DMS 273 treated with DMSO at 0.1 percent for 48 hours (cell line): ENCODE measurements at places on chromosomes 2 and 18.

GRCh38 chr2:135530313-135531230, at the start of gene ZRANB3:
ZRANB3 (minus strand) TSS chr2:135531218.
- DNase-seq: peak; percentile 99

DNA sequence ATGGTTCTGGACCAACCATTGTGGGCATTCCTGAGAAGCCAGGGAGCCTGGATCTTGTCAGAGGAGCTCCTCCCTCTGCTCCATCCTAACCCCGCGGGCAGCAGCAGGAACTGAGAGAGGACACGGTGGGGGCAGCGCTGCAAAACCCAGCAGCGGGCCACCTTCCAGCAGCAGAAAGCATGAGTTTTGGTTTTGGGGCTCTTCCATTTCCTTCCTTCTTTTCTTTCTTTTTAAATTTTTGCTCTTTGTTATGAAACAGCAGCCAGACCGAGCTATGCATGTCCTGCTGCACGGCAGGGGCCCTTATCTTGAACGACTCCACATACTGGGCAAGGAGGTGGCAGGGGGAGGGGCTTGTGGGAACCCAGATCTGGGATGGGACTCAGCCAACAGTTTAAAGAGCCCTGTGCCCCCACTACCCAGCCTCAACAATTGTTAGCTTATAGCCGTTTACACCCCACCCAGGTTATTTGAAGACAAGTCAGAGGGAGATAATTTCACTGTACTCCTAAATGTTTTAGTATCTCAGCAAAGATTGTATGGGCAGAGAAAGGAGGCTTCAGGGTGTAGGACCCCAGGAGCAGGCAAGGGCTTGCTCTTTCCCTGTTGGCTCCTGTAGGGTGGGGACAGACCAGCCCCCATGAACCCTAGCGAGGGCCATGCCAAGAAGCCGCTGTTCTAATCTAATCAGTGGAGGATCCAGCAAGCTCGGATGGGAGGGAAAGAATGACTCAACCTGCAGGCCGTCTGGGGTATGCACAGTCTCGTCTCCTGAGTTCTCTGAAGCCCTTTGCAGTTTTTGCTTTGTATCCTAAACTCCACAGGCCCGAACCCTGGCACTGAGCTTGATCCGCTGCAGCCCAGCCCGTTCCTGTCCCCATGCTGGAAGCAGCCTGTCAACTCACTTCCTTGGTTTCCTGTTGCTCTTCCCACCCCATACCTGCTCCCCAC, 75.3 kb downstream of the LRRFIP1 start:
- DNase-seq: no peak

GRCh38 chr18:51154431-51155063, 42.9 kb downstream of the MEX3C start:
- DNase-seq: no peak

DNA sequence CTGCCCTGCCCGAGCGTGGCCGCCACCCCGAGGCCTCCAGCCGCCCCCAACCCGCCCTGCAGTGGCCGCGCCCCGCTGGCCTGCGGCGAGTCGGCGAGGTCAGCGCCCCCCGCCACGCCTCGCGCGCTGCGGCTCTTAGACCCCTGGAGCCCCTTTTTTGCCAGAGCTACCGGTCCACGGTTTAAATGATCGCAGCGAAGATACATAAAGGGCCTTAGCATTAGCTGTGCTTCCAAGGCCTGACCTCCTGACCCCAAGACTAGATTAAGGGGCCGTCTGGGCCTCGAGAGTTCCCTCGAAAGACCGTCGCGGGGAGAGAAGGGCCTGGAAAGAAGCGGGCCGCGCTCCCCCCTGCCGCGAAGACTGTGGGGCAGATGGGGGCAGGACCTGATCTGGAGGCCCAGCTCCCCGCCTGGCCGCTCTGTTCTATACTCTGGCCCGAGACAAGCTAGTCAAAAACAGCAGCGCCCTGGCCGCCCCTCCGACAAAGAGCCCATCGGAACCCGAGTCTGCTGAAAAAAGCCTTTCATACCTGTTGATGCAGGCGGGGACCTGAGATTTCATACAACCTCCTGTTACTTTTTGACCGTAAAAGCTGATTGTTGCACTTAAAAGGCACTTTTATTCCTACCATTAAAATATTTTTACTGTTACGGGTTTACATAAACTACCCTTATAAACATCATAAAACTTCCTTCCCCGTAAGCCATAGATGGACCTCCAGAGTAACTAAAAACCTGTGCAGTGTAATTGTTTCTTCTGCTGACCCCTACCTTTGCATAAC, 68.7 kb upstream of the PSMD14 start:
- DNase-seq: no peak

- DNase-seq: no peak
Measured at GRCh38 chr18:59540346-59540745, 156.9 kb downstream of the CCBE1 start.

- DNase-seq: no peak
Measured at GRCh38 chr2:58045580-58046334, 849 bp upstream of the VRK2 start.

DNA sequence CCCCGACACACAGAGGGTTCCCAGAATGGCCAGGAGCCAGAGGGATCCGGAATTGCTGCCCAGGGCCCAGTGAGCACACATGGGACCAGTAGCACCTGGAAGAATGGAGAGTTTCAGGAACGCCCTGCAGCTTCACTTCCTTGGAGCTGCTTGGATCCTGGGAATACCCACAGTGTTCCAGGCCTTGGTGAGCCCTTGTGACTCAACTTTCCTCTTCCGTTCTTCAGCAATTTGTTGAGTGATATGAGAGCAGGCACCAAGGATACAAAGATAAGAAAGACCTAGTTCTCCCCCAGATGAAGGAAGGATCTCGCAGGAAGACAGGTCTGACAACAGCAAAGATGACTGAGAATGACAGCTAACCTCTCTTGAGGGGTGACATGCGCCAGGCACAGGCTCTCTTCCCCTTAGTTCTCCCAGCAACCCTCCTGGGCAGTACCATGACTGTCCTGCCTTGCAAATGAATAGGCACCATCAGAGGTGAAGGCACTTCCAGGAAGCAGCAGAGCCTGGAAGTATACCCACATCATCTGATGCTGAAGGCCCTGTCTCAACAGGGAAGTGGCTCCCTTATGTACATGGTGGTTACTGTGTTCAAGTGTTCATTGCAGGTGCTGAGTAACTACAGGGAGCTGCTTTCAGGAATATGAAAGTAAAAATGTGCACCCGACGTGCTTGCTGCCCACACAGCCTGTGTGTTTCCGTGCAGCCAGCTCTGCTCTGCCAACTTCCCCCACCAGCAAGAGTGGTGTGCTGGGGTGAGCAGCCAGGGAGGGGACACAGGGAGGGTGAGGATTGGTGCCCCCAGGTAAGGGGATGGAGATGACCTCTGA, 116.2 kb downstream of the STPG4 start:
- no peak for DNase-seq

DNA sequence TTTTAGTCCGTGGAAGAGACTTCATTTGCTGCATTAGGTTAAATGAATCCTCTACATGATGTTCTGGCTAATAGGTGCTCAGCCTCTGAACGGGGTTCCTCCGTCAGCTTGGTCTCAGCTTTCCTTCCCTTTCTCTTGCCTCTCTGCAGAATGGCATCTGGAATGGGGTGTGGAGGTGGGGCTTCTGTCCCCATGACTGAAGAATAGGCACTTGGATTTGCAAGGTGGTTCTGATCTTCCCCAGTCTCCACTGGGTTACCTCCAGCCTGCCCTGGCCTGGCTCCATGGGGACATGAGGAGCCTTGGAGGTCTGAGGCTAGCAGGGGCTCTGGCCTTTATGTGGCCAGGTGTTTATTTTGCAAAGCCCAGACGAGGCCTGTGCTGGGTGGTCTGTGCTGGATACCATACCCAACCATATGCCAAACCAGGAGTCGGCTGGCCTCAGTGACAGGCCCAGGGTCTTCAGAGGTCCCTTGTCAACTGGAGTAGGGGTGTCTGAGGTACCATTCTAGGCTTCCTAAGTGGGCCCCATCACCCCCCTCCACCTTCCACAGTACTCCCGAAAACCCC, 28.2 kb upstream of the LAPTM4A start:
- DNase-seq: no peak

DNA sequence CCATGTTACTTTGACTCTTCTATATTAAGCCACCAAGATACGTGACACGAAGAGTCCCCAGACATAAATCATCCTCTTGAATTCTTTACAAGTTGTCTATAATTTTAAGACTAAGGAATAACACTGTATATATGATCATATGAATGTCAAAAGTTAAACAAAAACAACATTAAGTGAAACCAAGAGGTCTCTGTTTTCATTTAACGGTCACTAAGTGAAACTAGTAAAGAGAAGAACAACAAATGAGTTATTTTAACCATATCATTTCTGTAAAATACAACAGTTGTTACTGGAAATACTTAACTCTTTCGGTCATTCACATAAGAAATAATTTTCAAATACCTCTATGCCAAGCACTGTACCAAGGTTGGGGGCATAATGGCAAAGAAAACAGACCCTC, 45.7 kb upstream of the STK17B start:
- no peak for DNase-seq

DNA sequence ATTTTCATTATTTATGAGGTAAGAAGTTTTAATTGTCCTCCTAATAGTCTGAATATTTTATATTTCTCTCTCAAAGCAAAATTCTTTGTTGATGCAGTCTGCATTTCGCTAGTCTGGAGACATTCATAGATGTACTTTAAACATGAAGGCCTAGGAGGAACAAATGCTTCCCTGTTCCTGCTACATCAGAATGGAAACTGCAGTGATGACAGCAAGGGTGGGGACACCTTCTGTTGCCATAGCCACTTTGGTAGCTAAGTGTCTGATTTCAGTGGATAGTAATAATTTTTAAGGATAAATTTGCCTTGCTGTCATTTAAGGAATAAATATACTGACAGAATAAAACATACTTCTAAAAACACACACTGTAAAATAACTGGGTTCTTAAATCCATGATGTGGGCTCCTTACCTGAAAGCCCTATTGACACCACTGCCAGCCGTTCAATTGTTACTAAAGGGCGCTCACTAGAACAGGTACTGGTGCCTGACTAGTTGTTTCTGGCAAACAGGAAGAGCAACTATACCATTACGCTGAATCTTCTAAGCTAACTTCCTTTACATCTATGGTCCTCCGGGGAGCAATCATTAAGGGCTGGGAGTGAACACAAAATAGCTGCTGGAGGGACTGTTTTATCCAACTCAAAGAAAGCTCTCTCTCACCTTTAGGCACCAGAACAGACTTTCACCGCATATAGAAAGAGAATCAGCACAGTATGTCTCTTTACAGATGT, 88.2 kb downstream of the TMEM131 start:
- DNase-seq: no peak

DNA sequence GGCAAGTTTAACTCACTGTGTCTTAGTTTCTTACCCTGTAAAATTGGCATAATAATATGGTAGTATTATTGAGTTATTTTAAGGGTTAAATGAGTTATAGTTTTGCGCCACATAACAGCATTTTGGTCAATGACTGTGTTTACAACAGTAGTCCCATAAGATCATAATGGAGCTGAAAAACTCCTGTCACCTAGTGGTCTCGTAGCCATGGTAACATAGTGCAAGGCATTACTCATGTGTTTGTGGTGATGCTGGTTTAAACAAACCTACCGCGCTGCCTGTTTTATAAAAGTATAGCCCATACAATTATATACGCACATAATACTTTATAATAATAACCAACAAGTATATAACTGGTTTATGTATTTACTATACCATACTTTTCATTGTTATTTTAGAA, 15.8 kb downstream of the UNC80 start:
- no peak for DNase-seq

DNA sequence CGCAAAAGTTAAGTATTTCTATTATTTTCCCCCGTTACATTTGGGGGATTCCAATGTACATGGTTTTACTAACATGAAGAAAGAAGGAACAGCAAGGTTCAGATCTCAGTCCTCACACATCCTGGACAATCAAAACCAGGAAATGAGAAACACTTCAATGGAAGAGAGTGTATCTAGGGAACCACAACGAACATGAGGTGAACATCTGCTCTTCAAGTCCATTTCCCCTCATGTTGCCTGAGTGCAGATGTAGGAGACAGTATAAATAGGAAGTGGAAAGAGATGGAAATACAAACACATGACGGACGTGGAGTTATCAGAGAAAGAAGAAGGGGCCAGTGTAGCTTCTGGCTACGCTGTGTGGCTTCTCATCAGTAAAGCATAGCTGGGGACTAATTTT, 52.6 kb downstream of the CHN1 start:
- no peak for DNase-seq

GRCh38 chr2:137117385-137117784, 352.0 kb downstream of the THSD7B start:
- no peak for DNase-seq

DNA sequence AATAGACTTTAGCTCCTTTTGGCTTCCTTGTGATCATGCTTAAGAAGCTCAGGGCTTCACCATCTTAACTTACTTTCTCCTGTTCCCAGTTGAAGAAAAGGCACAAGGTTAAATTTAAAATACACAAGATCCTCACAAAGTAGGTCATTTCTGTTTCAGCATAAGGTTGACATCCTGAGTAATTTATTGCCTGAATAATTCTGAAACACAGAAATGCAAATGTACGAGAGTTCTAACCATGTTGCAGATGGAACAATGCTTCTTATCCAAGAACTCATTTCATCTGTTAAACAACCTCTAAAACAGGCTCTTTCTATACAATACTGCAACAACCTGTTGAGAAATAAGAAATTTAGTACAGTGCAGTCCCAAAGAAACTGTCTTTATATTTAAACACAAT, 395.2 kb downstream of the BCL11A start:
- DNase-seq: no peak
